Heart left ventricle (tissue), 16 donors: ENCODE measurements at places on chromosomes 3 and 15. TPM values are rescaled to one million over a fixed set of nuclear protein-coding genes. Genes with fewer than 3 reads are reported as not detected.
A peak's percentile ranks its signal among the peaks of the same experiment; 100 is the strongest.

PSTPIP1 gene
- 2.4 TPM for total RNA-seq

DNA sequence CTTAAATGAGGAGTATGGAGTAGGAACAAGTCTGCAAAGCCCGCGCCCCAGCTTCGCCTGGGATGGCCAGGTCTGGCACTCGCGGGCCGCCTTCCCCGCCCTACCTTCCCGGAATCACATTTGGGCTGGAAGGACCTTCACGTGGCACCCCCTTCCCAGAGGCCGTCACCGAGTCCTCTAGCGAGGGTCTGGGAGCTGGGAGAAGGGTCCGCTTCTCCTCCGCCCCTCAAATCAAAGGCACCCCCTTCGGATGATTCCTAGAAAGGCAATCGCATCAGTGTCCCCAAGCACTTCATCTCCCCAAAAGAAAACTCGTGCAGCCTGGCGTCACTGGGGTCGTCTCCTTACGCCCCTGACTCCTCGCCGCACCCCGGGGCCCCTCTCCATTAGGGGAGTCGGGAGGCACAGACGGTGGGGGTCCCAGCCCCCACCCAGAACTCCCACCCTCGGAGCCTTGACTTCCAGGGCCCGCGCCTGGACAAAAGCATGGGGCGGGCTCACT is 380 bp downstream of the MYLK start:
- H3K27me3 ChIP-seq = no peaks in the 10 kb centered on the region
- DNase-seq = peak; percentile 56
- no peak overlapping the region for H3K27ac ChIP-seq
- peaks cover 7% of the 10 kb centered on the region for H3K4me1 ChIP-seq
- no peaks in the 10 kb centered on the region for H3K36me3 ChIP-seq

- H3K36me3 ChIP-seq = no peaks in the 10 kb centered on the region
- H3K4me3 ChIP-seq = no peak overlapping the region
- no peaks in the 10 kb centered on the region for H3K27me3 ChIP-seq
- DNase-seq = no peak
- no peak overlapping the region for H3K27ac ChIP-seq
Measured at GRCh38 chr15:32819448-32819847, 101.6 kb downstream of the GREM1 start.

CNTN4 gene
- 1.2 TPM for total RNA-seq

TMEM207 gene
- total RNA-seq = not detected
